Stimulated activated CD4-positive, alpha-beta T cell treated with anti-CD3 and anti-CD28 coated beads, Interleukin-1b, Interleukin-23, amount 100 ng/mL, for 1 hour (primary cell): ENCODE measurements at places on chromosomes 12 and 14.
A peak's percentile ranks its signal among the peaks of the same experiment; 100 is the strongest.

DNA sequence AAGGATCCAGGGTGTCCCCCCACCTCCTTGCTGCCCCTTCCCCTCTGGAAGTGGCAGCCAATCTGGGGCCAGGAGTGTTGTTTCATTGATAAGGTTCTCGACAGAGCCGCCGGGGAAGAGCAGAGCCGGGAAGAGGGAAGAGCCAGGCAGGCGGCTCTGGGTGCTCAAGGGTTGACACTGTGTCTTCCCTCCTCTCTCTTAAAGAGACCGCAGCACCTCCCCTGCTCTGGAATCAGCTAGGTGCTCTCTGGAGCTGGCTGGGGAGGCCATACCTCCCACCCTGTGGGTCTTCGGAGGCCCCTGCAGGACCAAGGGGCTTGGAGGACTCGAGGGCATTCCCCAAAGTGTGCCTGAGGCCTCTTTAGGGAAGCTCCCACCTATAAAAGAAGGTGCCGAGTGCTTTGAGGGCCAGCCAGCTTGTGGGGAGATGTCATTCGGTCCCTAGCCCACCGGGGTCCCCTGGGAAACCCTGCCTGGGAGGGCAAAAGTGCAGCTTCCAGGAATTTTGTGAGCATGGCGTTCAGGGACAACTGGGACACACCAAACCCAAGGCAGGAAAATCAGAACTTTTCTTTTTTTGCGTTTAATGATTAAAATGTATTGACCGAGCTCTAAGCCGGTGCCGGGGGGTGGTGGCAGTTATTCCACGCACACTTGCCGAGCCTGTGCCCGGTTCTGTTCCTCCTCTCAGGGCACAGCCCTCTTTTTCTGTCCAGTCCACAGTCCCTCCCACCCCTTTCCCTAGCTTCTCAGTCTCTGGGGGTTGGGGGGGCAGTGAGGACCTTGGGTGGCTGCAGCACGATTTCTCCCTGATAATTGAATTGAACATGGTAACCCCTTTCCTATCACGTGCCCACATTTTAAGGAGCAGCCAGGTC is 3.0 kb downstream of the SETD1B start:
- DNase-seq: no peak

- no peak for DNase-seq
Observed at GRCh38 chr12:6553051-6553868, 2.6 kb downstream of the IFFO1 start.

GRCh38 chr12:72111706-72112105 is 160.5 kb upstream of the TRHDE start:
- DNase-seq: no peak

- DNase-seq: no peak
Observed at GRCh38 chr14:58713677-58714076, 75.9 kb downstream of the DACT1 start.

DNA sequence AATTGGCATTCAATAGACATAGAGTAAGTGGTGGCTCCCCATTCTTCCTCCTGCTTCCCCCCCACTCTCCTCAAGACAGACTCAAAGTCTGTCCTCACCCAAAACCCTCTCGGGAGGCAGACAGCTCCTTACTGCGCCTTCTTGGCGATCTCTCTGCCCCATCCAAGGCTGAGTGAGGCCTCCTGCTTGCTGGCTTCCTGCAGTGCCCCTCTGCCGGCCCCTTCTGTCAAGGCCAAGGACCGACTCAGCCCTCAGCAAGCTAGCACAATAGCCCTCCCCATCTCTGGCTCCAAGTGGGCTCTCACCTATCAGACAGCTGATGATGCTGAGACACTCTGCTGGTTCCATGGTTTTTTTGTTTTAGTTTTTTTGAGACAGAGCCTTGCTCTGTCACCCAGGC is 62.5 kb upstream of the DLK1 start:
- DNase-seq: no peak

DNA sequence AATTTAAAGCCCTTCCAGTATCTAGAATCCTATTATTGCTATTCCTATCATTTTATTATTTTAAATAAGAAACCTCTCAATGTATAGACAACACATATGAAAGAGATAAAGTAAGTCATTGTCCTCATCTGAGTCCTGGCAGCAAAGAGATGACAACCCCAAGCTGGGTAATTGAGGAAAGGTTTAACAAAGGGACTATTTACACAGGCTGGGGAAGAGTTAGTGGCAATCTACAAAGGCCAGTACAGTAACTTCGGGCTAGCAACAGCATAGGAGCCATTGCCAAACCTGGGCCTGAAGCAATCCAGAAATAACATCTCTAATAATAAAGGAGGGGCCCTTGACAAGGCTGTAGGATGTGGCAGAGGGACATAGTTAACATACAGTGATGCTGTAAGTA is 11.2 kb downstream of the PDE6H start:
- no peak for DNase-seq

DNA sequence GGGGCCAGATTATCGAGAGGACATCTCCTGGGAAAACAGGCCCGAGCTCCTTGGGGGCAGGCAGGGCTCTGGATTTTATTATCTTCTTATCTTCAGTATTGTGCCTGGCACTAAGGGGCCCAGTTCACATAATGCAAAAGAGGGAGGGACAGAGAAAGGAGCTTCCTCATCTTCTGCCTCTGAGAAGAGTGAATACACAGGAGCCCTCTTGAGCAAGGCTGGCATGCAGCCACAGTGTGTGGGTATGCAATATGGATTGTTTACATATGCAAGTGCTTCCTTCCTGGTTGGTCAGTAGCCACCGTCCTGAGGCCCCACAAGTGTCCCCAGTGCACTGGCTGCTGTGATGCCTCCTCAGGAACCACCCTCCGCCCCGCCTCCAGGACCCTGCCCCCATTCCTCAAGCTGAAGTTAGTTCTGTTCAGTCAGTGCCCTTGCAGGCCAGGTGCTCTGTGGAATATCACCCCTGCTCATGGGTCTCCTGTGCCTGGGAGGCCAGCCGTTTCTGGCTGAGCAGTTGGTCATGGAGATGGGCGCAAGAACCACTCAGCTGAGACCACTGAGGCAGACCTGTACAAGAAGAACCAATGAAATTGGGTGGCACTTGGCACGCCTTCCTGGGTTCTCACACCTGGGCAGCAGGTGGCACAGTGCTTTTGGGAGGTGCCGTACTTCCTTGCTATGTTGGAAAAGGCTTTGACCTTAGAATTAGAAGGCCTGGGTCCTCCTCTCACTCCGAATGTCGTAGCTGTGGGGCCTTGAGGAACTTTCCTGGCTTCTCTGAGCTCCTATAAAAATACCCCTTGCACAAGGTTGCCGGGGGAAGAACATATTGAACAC is 35.1 kb upstream of the ACTN1 start:
- DNase-seq: no peak

GRCh38 chr12:78028426-78028825 is 197.7 kb downstream of the NAV3 start:
- no peak for DNase-seq

DNA sequence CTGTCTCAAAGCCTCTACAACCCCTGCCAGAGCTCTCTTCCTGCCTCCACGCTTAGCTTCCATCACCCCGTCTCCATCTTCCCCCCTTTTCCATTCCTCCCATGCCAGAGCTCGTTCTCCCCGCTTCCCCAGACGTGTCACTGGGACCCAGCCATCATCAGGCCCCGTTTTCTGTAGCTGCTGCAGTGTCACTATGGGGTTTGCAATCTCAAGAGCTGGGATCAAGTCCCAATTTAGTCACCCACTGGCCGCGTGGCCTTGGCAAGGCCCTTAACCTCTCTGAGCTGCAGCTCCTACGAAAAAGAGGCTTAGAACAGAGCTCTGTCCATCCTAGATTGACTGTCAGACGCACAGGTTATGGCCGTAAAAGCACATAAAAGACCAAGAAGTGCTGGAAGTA is 901 bp upstream of the FAIM2 start:
- DNase-seq: no peak

GRCh38 chr14:71891185-71891584 is 41.0 kb upstream of the RGS6 start:
- DNase-seq: no peak

DNA sequence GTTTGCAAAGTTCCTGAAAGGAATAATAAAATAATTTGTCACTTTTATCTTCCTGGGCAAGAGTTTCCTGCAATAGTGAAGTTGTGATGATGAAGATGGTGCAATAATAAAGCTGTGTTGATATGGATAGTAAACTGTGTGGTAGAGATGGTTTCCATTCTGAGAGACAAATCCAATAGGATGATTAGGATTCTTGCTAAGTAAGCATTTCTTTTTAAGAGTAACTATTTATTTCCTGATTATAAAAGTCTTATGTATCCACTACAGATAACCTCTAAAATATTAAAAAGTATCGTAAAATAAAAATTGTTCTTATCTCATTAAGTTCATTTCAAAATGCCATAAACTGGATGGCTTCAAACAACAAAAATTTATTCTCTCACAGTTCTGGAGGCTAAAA is 28.7 kb downstream of the TSPAN11 start:
- no peak for DNase-seq

DNA sequence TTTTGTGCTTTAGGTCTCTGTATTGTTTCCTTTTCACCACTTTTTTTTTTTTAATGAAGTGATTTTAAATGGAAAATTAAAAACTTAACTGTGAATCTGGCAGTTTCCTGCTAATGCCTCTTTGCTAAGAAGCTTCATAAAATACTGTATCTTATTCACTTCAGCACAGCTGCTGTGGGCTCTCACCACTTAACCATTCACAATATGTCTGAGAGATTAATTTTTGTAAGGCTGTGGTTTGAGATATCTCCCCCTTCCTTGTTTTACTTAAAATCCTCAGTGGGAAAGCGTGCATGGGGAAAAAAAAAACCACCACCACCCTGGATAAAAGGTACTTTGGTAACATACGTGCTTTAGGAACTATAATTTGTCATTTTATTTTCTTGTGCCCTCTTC is 115.9 kb downstream of the ETV6 start:
- no peak for DNase-seq

GRCh38 chr14:91140672-91141071 is 26.8 kb downstream of the DGLUCY start:
- DNase-seq: no peak

GRCh38 chr14:24535737-24536136 is 27.7 kb upstream of the CMA1 start:
- DNase-seq: no peak

GRCh38 chr12:104649217-104649824 is 192.6 kb downstream of the CHST11 start:
- no peak for DNase-seq

DNA sequence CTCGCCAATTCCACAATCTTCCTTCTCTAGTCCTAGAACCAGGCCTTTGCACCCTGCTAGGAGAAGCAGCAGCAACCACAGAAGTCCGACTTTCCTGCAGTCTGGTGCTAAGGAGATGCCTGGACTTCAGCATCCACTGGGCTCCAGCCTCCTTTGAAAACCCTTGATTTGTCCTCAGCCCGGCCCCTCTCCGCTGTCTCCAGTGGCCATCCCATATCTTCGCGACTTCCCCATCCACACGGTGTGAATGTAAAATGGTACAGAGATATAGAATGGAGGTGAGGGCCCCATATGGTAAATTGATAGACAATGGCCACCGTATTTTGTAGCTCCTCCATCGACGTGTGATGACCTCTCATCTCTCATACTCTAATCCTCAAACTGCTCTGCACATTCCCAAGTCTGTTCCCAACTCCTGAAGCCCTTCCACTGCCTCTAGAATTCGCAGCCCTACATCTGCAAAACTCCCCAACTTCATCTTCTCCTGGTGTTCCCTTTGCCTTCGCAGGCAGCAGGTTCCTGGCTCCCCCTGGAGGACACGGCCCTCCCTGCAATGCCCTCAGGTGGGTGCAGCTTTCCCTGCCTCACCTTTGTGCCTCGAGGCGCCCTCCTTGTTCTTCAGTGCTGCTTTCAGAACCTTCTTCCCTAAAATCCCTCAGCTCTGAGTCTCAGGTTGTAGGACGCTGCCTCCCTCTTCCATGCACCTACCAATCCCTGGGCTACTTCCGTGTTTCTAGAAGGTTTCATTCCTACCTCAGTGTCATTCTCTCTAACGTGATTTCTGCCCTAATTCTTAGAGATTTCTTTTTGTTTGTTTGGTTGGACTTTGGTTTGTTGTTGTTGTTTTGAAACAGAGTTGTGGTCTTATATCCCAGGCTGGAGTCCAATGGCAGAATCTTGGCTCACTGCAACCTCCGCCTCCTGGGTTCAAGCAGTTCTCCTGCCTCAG is 36.7 kb downstream of the TMBIM6 start:
- peak; percentile 74 for DNase-seq

- no peak for DNase-seq
Observed at GRCh38 chr14:95227279-95227860, 70.0 kb upstream of the DICER1 start.

- no peak for DNase-seq
Observed at GRCh38 chr12:53308276-53308675, 8.8 kb downstream of the MYG1 start.

GRCh38 chr14:36221112-36221511 is 44.6 kb upstream of the PTCSC3 start:
- no peak for DNase-seq

DNA sequence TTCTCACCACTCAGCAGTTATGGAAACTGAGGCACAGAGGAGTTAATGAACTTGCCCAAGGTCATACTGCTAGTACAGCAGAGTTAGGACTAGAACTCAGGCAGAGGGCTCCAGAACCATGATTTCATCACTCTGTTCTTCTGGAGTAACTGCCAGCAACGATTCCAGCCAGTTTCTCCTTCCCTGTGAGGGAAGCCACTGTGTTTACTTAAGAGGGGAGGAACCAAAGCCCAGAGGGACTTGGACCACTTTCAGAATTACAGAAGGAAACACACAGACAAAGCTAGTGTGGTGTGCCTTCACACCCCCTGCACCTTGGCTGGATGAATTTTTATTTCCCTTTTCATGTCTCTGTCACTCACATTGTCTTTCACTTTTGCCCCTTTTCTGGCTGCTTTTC is 398.2 kb downstream of the DPF3 start:
- no peak for DNase-seq

- DNase-seq: peak; percentile 35
Observed at GRCh38 chr14:65847075-65847847, 434.7 kb downstream of the FUT8 start.

DNA sequence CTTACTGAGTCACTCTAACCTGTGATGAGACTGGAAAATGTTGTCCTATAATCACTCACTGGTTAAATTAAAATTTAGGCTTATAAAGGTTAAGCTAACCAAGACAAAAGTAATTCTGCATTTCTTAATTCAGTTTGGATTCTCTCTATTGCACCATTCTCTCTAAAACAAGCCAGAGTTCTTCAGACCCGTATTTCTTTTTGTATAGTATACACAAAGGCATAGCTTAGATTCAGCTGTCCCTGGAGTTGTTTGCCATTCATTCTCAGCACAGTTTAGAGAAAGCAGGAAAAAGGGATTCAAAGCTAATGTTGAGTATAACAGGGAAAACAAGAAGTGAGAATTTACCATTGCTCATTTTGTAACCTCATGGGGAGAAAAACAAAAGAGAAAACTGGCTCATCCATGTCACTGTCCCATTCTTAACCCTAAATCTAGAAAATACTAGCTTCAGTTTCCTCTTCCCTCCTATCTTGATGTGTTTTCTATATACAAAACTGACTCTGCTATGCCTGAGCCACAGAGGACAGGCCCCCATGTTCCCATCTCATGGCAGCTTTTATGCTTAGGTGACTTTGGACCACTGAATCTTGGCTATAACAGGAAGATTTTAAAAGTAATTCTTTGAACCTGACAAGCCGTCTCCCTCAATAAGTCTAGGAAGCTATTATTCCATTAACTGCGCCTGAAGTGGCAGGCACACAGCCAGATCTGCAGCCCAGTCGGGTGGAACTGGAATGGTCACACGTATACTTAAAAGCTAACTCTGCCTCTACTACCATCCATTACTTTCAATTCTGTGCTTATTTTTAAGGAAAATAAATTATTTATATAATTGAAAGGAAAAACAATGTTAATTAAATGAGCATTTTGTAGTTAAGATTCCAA is 7.0 kb downstream of the AREL1 start:
- DNase-seq: no peak

GRCh38 chr14:43090380-43090779 is 1416.7 kb downstream of the FSCB start:
- DNase-seq: no peak
